ENCODE measurements at places on chromosomes 7 and 10.

- DNase-seq, result no peak
These were observed 293.8 kb downstream of the RNLS start for GRCh38 chr10:88289342-88289741.

DNA sequence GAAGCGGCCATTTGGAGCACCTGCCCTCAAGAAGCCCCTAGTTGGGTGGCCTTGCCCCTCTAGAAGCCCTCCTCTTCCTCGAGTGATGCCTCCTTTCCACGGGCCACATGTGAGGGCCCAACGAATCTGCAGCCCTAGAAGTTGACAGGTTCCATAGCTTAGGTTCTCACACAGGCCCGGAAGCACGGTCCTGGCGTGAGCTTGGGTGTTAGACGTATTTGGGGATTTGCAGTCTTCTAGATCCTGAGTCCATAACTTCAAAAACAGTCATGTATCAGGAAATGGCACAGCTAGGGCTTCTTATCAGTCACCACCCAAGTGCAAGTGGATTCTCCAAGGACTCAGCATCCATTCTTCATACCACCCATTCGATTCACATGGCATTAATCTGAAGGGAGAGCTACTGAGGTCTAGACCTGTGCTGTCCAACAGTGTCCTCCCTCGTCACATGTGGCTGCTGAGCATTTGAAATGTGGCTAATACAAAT lies 477 bp upstream of the FBXW4 start:
- DNase-seq, result peak; percentile 5

DNA sequence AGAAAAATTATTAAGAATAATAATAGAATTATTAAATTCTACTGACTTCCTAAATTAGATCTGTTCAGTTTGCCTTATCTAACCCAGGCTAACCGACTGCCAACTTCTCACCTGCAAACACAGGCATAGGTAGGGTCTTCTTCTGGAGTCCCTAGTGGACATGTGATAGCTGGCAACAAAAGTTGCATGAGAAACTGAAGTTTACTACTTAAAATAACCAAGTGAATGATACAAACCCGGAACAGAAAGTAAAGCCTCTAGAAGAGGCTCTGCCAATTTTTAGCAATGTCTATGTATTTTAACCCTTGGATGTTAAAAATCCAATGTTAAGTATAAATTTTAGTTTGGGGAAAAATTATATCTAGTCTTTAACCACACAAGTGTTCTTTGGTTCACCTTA lies 37.6 kb downstream of the NDUFB2 start:
- DNase-seq, result no peak

DNA sequence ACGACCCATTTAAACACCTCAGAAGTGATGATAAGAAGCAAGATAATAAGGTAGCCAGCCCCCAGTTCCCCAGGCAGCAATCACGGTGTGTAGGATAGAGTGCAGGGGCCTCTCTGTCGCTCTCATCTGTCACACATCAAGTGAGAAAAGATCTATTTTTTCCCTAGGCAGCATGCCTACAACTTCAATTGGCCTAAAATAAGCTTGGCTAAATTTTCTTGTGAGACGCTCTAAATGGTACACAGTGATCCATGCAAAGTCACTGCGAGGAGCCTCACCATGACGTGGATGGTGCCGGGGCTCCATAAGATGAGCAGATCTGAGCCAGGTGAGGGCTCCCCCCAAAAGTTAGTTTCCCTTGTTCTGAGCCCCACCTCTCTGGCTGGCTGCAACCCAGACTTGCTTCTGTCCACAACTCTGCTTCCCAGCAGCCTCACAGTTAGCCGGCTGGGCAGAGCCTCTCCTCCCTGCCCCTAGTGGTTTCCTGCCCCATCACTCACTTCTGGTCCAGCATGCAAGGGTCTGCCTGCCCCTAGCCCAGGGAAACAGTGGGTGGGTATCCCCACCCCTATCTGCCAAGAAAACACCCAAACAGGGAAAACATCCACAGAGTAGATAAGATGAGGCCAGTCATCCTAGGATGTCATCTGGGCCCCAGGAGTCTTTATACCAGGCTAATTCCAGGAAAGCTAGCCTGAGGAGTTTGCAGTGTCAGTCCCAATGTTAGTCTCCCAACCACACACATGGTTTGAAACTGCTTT lies 342.1 kb downstream of the GRID1 start:
- no peak for DNase-seq

DNA sequence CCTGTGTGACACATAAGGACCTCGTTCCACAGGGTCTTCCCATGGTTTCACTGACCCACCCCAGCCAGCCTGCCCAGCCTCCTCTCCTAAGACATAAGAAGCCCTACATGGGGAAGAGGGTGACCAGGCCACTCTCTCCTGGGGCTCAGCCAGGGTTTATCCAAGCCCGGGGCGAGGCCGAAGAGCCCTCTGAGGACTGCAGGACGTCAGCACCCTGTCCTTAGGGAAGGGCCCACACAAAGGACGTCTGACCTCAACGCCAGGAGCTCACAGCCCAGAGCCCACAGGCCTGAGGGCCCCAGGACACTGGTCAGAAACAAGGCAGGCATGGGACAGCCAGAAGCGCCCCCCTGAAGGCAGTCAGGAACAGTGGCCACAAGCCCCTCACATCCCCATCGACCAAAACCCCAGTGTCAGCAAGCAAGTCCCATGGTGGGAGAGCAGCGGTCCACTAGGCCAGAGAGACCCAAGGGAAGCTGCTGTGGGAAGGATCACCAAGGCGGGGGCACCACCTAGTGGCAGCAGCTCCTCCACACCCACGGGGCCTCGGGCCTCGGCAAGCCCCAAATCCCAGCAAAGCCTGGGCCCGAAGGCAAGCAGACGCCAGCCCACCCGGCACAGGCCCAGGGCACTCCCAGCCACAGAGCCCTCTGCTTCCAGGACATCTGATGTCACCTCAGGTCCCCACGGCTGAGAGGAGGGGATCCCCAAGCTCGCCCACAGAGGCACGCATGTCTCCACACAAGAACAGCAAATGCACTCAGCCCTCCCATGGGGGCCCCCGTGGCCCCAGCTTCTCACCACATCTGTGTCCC lies 23.4 kb downstream of the MAD1L1 start:
- DNase-seq, result no peak

- DNase-seq, result no peak
These were observed 379.1 kb upstream of the GALNT17 start for GRCh38 chr7:70752794-70753241.

GRCh38 chr7:44149571-44150465 lies 8.7 kb upstream of the MYL7 start:
- DNase-seq, result no peak

DNA sequence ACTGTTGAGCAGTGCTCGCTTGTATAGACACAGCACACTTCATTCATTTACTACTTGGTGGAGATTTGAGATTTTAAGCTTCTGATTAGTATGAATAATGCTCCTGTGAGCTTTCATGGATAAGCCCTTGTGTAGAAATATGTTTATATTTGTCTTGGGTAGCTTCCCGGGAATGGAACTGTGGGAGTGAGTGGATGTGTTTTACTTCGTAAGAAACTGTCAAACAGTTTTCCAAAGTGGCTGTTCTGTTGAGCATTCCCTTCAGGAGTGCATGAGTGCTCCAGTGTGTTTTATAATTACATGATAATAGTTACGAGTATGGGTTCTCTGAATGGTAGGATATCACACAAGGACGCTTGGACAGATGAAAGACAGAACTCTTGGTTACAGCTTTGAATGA lies 49.4 kb downstream of the VWC2 start:
- DNase-seq, result no peak

DNA sequence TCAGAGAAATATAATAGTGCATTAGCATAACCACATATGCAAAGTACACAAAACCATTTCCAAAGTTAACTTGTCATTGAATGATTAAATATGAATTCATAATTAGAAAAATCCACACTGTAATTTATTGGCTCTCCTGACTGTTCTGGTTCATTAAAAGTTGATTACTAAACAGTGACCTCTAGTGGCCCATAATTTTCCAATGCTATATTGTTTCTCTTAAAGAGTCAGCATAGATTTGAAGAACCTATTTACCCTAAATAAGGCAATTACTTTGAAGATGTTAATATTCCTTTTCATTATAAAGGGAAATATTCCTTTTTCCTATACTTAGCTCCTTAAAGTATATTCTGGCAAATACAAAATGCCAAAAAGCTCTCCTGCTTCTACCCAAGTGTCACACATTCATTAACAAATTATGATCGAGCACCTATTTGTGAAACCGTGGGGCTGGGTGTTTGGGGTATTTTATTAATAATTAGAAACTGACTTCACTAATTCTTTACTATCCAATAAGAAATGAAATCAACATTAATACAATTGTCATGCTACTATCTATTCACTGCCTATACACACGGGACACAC lies 86.2 kb downstream of the HIBADH start:
- DNase-seq, result no peak

- DNase-seq, result no peak
These were observed 74.1 kb upstream of the PRKG1 start for GRCh38 chr10:51000164-51000563.

GRCh38 chr7:159016591-159016990 lies 128.1 kb downstream of the VIPR2 start:
- no peak for DNase-seq

DNA sequence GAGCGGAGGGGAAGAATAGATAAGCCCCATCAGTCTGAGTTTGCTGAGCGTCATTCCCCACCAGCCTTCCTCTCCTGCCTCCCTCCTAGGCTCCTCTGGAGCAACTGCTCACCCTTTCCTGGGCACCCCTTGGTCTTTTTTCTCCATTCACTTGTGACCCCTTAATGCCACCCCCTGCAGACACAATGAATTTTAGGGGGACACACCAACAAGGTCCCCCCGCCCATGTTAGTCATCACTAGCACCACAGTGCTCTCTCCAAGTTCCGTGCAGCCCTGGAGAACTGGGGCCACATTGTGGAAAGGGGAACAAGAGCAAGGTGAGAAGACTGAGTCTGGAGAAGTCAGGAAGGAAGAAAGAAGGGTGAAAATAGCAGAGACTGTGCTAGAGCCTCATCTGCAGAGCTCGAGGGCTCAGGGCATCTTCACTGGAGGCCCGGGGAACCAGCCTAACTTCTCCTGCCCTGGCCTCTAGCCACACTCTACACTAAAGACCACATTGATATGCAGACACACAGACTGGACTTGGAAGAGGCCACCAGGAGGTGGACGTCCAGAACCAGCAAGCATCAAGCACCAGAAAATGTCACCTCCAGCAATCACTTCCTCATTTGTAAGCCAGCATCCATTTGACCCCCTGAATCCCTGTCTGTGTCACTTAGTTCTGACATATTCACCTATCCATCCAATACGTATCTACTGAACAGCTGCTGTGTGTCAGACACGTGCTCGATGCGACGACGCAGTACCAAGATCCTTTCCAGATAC lies 17.5 kb downstream of the RGR start:
- DNase-seq, result no peak

DNA sequence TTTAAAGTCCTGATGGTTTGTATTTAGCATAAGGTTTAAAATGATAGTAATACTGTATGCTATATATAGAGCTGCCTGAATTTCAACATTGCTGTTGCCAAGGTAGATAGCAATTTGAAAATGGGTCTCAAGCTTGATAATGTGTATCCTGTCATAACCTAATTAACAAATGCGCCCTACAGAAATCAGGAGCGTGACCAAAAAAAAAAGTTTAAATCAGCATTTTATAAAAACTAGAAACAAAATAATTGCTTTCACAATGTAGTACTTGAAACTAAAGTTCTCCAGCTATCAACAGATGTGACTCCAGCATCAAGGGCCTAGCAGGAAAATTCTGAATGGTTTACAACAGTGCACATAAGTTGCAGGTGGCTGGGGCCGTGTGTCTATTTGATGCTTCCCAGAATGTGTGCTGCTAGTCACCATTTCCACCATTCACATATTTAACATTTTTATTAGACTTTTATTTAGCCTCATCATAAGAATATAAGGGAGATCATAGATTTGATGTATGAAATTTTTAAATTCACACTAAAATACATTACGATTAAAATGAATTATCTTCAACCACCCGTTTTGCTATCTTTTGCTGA lies 14.1 kb downstream of the FXYD4 start:
- DNase-seq, result no peak

GRCh38 chr7:133668296-133669060 lies 415.6 kb downstream of the EXOC4 start:
- DNase-seq, result no peak

DNA sequence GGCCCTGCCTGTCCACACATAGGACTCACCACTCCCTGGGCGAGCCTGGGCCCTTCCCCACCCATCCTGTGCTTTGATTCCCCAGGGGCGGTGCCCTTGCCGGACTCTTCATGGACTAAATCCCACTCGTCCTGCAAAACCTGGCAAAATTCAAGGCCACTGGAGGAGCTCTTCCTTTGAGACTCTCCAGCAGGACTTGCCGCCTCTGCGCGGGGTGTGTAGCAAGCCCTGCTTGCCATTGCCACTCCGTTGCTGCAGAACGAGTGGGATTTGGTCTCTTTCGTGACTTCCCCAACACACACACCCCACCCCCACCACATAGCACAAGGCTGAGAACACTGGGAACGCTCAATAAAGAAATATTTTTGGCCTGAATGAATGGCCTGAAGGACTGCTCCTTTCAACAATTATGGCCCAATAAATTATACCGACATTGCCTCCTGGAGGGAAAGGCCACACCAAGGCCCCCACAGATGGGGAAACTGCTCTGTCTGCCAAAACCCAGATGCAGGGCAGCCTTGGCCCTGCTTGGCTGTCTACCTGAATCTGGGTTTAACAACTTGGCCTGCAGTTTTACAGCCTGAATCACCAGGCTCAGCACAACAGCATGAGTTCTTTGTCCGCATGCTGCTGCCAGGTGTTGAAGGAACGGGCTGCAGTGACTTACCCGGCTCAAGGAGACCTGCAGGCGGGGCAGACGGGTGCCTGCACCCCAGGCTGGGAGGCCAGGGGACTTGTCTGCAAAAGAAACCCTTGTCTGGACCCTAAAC lies 72.8 kb upstream of the KAT6B start:
- DNase-seq, result no peak

DNA sequence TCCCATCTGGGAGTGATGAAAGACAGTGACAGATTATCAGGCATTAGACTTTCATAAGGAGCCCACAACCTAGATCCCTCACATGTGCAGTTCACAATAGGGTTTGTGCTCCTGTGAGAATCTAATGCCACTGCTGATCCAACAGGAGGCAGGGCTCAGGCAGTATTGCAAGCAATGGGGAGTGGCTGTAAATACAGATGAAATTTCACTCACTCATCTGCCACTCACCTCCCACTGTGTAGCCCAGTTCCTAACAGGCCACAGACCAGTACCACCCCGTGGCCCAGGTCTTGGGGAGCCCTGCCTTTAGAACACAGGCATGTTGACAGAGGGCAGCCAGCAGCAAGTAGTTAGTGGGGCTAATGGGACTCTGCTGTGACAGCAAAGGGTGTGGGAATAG lies 137.3 kb upstream of the NANOS1 start:
- no peak for DNase-seq

- DNase-seq, result no peak
These were observed 13.1 kb upstream of the CPA4 start for GRCh38 chr7:130279906-130280305.

GRCh38 chr7:55565681-55566080 lies 6.6 kb downstream of the VOPP1 start:
- DNase-seq, result no peak

- no peak for DNase-seq
These were observed 3.1 kb downstream of the GPER1 start for GRCh38 chr7:1090686-1091643.
